Stromal cell of bone marrow (primary cell): ENCODE measurements at places on chromosomes 3 and 15.

GRCh38 chr3:156274791-156275190 is 154.4 kb downstream of the KCNAB1 start:
- DNase-seq = no peak

GRCh38 chr3:121661376-121661775 is 673 bp upstream of the HCLS1 start:
- no peak for DNase-seq

GRCh38 chr3:193457526-193457925 is 79.0 kb upstream of the ATP13A5 start:
- DNase-seq = no peak

DNA sequence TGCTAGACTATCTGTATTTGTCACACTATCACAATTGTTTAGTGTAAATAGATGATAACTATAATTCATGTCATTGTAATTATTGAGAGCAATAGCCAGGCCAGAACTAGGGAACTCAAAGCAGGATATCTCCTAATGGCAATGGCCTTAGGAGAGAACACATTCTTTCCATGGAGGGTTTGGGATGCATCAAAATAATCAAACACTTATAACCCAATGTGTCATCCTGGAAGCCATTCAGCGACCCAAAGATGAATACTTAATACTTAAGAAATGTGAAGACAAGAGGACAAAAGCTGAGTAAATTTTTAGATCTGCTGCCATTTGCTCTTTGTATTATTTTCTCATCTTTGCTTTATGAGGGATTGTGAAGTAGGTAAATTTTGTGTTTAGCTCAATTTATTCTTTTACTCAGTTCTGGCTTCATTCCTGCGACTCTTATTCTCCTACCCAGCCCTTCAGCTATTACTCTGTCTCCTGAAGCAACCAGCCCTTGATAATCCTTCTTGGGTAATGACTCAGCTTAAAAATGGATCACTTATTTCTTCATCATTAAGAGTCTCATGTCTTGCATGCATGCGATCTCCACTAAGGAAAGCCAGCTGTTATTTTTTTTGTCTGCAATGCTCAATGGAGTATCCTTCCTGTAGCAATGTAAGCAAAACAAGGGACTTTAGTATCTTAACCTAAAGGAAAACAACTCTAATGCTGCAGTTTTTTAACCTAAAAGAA is 2.0 kb downstream of the OR4F15 start:
- peak; percentile 12 for DNase-seq

- DNase-seq = no peak
Measured at GRCh38 chr15:67004142-67004541, 61.3 kb upstream of the SMAD3 start.

GRCh38 chr3:96843505-96844203 is 29.3 kb downstream of the EPHA6 start:
- no peak for DNase-seq

- no peak for DNase-seq
Measured at GRCh38 chr3:32847528-32847927, 29.7 kb downstream of the TRIM71 start.

DNA sequence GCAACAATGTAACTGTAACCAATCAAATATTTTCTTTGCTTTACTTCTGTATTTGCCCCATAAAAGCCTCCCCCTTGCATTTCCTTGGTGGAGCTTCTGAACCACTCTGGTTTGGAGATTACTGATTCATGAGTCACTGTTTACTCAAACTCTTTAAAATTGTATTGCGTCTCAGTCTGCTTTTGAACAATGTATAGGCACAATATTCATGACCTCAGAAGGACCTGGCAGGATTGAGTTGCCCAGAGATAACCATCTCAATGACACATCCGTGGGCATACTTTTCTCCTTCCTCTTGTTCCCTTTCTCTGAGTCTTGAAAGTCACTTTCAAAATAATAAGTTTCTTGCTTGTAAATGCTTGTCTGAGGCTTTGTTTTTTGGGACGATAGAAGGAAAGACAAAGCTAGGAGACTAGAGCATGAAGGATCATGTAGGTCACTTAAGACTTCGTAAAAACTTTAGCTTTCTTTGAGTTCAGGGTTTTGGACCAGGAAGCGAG is 57.1 kb upstream of the POU1F1 start:
- DNase-seq = peak; percentile 66

- no peak for DNase-seq
Measured at GRCh38 chr15:56868170-56868569, 50.3 kb upstream of the TCF12 start.

DNA sequence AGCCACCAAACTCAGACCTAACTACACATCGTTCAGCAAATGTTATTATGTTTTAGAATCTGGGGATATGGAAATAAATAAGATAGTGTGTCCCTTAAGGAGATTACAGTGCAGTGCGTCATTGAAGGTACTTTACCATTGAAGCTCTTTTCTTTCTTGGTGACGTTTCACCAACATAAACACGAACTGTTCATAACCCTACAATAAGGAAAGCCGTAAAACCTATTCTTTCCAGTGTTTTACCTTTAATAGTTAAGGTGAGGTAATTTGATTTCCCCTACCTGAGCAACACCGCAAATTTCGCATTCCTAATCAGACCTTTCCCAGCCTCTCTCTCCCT is 826 bp downstream of the CCDC66 start:
- no peak for DNase-seq

GRCh38 chr15:66148187-66148586 is 105.4 kb downstream of the MEGF11 start:
- no peak for DNase-seq

DNA sequence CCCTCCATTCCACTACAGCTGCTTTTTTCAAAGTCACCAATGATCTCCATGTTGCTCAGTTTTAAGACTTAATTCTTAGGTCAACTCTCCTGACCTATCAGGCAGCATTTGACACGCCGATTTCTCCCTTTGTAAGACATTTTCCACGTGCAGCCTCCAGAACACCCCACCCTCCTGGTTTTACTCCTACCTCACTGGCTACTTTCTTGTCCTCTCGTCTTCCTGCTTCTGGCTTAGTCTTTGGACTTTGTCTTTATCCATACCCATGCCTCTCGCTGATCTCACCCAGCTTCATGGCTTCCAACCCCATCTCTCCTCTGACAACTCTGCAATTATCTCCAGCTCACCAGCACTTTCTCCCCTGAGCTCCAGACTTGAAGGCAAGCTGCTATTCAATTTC is 99.3 kb upstream of the UMPS start:
- DNase-seq = no peak

GRCh38 chr3:140602781-140603180 is 75.1 kb upstream of the TRIM42 start:
- DNase-seq = no peak

GRCh38 chr15:62824111-62825015 is 218.2 kb upstream of the TPM1 start:
- DNase-seq = peak; percentile 53

GRCh38 chr3:11601446-11602238 is 42.1 kb downstream of the VGLL4 start:
- peak; percentile 83 for DNase-seq

DNA sequence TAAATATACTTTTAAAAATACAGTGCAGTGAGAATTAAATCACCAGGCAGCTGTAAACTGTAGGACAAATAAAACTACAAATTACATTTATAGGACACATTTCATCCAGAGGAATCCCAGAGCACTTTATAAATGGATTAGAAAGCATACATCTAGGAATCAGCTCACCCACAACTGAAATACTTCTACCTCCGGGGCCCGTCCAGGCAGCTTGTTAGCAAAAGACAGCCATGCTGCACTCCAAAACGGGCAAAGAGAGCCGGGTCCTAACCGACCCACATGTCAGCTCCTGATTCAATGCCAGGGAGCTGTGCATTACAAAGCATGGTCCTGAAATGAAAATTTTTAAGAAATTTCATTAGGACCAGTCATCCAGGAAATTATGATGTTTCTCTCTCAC is 234.1 kb downstream of the CBLB start:
- DNase-seq = no peak

- DNase-seq = no peak
Measured at GRCh38 chr15:31550211-31550977, 223.8 kb downstream of the KLF13 start.

- DNase-seq = no peak
Measured at GRCh38 chr3:147906285-147906684, 497.1 kb downstream of the ZIC1 start.

DNA sequence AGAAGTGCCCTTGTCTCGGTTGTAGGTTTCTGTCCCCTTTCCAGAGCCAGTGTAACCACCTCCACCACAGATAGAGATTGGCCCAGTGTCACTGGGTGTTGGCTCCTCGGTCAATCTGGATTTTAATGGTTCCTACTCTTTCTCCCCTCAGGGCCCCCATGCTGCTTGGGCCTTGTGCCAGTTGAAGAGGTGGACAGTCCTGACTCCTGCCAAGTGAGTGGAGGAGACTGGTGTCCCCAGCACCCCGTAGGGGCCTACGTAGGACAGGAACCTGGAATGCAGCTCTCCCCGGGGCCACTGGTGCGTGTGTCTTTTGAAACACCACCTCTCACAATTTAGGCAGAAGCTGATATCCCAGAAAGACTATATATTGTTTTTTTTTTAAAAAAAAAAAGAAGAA is 75.2 kb downstream of the BOC start:
- no peak for DNase-seq

DNA sequence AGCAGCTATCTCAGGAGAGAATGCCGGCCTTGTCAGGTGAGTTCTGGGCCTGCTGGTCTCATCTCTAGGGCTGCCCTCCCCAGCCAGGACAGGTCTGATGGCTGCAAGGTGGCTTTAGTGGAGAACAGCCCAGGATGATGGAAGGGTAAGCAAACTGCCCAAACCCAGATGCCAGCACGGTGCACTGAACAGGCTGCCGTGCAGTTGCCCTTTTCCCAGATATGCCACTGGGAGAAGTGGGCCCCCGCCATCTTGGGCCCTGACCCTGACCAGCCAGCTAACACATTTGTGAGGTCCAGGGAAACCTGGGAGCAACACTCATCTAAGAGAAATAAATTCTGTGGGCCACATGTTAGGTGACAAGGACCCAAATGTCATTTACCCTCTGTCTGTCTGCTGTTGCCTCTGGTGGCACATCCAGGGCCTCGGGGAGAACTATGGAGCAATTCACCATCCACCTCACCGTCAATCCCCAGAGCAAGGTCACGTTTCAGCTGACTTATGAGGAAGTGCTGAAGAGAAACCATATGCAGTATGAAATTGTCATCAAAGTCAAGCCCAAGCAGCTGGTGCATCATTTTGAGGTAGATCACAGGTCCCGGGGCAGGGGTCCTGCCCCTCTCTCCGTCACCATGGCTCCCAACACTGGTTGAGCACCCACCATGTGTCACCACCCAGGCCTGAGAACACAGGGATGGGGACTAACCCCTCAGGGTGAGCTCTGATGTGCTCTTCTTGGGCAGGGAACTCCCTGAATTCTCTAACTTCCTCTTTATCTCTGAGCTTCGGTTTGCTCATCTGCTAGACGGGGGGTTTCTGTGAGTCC is 1.8 kb downstream of the ITIH1 start:
- no peak for DNase-seq

DNA sequence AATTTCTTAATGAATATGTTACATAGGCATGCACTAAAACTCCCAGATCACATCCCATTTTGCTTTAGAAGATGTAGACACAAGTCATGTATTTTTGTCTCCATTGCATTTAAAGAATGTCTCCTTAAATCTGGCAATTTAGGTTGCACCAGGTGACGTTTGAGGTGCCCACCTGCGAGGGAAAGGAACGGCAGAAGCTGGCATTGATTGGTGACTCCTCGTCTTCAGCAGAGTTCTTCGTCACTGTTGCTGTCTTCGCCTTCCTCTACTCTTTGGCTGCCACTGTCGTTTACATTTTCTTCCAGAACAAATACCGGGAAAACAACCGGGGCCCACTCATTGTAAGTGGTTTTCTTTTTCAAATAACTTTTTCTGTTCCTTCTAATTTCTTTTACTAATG is 96.1 kb upstream of the SNTN start:
- no peak for DNase-seq

DNA sequence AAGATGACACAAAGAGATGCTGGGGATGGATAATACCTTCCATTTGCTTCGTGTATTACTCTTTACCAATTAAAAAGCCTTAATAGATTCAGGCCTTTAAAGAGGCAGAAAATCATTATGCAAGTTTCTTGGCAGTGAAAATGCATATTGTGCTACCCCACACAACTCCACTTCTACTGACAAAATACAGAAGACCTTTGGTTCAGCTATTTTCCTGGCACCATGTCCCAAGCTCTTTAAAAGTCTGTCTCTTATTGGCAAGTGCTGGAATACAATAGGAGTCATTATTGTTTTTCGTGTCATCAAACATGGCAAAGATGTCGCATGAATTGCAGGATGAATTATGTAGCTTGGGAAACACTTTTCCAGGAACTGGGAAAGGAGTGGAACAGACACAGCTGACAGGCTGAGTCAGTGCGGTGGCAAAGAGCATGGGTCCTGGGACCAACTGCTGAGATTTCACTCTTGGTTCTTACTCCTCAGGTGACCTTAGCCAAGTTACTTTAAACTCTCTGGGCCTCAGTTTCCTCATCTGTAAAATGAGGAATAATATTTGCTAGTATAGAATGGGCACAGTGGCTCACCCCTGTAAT is 5.5 kb upstream of the TSPAN3 start:
- no peak for DNase-seq

GRCh38 chr15:37032091-37032775 is 68.1 kb downstream of the MEIS2 start:
- DNase-seq = no peak

- no peak for DNase-seq
Measured at GRCh38 chr15:78425643-78426042, 12.4 kb upstream of the IREB2 start.

DNA sequence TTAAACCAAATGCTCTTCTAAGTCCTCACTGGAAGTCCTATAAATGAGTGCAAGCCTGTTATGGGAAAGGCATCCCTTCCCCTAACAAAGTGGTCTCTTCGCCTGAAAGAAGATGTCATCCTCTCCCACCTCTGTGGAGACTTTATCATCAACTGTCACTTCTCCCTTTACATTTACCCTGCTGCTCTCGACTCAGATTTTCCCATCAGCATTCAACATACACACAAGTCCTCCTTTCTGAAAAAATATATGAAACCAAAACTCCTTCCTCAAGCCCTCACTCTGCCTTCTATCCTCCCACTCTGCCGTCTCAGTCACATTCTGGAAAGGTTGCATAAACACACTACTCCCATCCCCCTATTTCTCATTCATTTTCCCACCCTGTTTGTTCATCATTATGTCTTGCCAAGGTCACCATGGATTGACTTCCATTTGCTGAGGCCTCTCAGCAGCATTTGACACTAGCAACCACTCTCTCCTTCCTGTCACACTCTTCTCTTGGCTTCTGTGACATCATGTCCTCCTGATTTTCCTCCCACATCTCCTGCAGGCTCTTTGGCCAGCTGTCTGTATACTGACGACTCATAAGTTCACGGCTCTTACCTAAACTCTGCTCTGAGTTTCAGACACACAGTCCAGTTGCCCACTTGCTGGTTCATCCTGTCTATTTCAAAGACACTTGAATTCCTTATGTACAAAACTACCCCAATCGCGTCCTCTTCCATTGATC is 70.3 kb upstream of the SMAD3 start:
- peak; percentile 24 for DNase-seq

- DNase-seq = no peak
Measured at GRCh38 chr3:135499426-135499825, 466.1 kb upstream of the PPP2R3A start.

DNA sequence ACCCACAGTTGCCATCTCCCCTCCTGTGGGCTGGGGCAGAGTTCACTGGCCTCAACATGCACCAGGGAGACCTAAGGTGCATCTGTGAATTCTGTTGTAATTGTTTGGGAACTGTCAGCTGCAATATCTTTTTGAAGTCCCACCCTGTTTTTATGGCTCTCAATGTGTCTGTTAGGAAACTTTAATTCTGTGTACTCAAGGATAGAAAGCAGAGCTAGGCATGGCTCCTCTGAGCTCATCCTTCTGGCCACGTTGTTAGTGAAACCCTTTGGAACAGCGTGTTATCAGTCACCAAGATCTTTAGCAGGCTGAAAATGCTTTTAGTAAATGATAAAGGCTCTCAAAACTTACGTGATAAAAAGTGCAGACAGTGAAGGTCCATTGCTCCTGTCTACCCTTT is 33.6 kb upstream of the MTMR10 start:
- no peak for DNase-seq
